Upper lobe of right lung (tissue), 1 donor: ENCODE measurements at places on chromosomes 1 and 21. TPM values are rescaled to one million over a fixed set of nuclear protein-coding genes. Genes with fewer than 3 reads are reported as not detected.

DNA sequence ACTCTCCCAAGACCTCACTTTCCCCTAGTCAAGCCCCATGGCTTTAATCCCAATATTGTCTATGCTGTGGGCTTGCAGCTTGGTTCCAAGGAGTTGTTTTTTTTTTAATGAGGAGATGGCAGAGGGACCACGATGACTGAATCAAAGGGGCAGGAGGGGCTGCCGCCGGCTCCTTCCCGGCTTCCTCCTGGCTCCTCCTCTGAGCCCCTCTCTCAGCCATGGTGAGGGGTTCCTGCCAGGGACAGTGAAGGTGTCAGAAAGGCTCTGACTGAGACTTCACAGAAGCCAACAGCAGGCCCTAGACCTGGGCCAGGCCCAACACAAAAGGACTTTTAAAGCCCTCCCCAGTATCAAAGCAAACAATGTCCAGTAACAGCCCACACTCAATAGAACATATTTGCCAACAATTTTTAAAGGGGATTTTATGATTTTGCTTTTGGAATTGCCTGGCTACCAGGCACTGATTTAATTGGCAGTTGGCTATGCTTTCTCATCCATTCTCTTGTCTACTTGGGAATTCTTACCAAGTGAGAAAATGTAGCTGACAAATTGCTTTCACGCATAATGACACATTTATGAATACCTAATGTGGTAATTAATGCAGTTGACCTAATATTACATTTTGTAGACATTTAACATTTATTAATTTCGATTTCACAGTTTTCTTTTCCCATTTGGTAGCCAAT lies 54.2 kb downstream of the FBXO2 start:
- H3K27ac ChIP-seq, result no peak overlapping the region
- H3K4me1 ChIP-seq, result no peaks in the 10 kb centered on the region
- H3K4me3 ChIP-seq, result no peak overlapping the region
- H3K36me3 ChIP-seq, result no peaks in the 10 kb centered on the region
- H3K27me3 ChIP-seq, result peaks cover 4% of the 10 kb centered on the region
- DNase-seq, result no peak

GRCh38 chr1:28078262-28078661 lies 10.1 kb downstream of the EYA3 start:
- H3K4me3 ChIP-seq, result no peak overlapping the region
- peak overlapping the region; percentile 39 for H3K27ac ChIP-seq
- peaks cover 17% of the 10 kb centered on the region for H3K36me3 ChIP-seq
- H3K4me1 ChIP-seq, result peaks cover 13% of the 10 kb centered on the region

- no peak for DNase-seq
- no peaks in the 10 kb centered on the region for H3K4me1 ChIP-seq
- no peak overlapping the region for H3K27ac ChIP-seq
- no peaks in the 10 kb centered on the region for H3K36me3 ChIP-seq
- no peak overlapping the region for H3K4me3 ChIP-seq
Observed at GRCh38 chr21:35314857-35315582, 265.9 kb upstream of the RUNX1 start.

- H3K4me3 ChIP-seq, result no peak overlapping the region
- no peaks in the 10 kb centered on the region for H3K27me3 ChIP-seq
- no peaks in the 10 kb centered on the region for H3K36me3 ChIP-seq
Observed at GRCh38 chr1:151723726-151724370, 2.5 kb downstream of the RIIAD1 start.

The CAPN8 gene
- 83.5 TPM for total RNA-seq

DNA sequence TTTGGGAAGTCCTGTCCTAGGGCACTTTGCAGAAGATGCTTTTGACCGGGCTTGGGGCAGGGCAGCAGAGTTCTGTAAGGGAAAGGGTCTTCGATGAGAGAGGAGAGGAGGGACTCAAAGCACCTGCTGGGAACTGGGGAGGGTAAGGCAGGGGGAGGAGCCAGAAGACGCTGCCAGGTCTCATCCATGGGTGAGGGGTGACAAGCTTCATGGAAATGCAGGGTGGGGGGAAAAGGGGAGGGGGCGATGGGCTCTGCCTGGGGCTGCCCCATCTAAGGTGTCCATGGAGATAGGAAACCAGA lies 20.9 kb upstream of the C2CD2 start:
- no peak overlapping the region for H3K27ac ChIP-seq
- H3K4me1 ChIP-seq, result peaks cover 6% of the 10 kb centered on the region
- H3K4me3 ChIP-seq, result no peak overlapping the region

- no peaks in the 10 kb centered on the region for H3K27me3 ChIP-seq
- DNase-seq, result no peak
- no peaks in the 10 kb centered on the region for H3K4me1 ChIP-seq
Observed at GRCh38 chr1:199172171-199173124, 533.6 kb downstream of the PTPRC start.

DNA sequence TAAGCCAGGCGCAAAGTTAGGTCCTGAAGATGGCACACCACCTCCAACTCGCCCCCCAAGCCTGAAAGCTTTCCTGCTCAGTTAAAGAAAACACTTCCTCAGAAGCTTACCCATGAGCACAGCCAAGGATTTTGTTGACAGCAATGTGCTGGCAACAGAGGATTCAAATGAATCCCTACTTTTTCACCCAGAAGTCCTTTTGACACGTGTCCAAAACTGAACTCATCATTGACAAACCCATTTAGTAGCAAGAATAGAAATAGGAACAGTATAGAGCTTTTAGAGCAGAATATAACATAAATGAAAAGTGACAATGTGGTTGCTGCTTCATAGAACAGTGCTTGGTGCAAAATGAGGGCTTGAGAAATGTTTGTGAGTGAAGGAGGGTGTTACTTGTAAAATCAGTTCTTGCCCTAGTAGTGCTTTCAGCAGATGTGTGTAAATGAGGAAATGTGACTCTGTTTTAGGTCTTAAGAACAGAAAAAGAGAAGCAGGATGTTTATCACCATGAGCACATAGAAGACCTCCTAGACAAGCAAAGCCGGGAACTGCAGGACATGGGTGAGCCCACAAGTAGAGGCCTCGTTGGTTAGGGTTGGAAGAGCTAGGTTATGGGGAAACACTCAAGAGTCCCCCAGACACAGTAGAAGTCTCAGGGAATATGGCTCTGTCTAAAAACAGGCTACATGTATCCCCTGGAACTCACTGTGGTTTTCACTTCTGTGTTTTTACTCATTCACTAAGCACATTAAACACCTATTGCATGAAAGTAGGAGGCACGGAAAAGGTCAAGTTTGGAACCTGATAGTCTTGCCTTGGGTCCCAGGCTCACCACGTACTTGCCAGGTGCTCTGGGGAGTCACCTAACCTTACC lies 48.6 kb upstream of the TMEM125 start:
- H3K27me3 ChIP-seq, result no peaks in the 10 kb centered on the region
- H3K4me1 ChIP-seq, result no peaks in the 10 kb centered on the region
- no peaks in the 10 kb centered on the region for H3K36me3 ChIP-seq
- no peak overlapping the region for H3K4me3 ChIP-seq
- no peak overlapping the region for H3K27ac ChIP-seq

DNA sequence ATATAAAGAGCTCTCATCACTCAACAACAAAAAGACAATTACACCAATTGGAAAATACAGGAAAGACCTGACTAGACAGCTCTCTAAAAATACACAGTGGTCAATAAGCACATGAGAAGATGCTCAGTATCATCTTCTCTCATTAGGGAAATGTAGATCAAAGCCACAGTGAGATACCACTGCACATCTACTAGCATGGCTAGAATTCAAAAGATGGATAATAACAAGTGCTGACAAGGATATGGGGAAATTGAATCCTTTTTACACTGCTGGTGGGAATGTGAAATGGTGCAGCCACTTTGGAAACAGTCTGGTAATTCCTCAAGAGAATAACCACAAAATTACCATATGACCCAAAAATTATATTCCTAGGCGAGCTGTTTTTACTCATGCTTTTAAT lies 9.4 kb downstream of the ACOT7 start:
- H3K27me3 ChIP-seq, result no peaks in the 10 kb centered on the region
- no peak overlapping the region for H3K4me3 ChIP-seq
- peaks cover 4% of the 10 kb centered on the region for H3K4me1 ChIP-seq
- H3K36me3 ChIP-seq, result no peaks in the 10 kb centered on the region
- H3K27ac ChIP-seq, result no peak overlapping the region
- DNase-seq, result no peak

The B3GALT2 gene
- 6.8 TPM for total RNA-seq

DNA sequence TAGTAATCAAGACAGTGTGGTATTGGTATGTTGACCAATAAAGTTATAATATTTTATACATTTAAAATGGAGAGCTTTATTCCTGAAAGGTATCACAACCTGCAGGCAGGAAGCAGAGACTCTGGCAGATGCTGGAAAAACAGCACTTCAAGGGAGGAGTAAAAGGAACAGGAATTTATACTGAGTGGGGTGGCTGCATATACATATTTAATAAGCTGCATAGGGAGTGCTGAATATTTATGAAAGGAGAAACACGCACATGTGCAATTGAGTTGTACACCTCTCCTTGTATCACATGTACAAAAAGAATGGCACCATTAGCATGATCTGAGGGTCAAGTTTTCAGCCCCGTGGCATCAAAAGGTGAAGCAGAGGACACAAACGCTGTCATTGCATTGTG lies 104.9 kb upstream of the PAXBP1 start:
- no peaks in the 10 kb centered on the region for H3K36me3 ChIP-seq
- no peak overlapping the region for H3K27ac ChIP-seq
- no peak for DNase-seq
- no peaks in the 10 kb centered on the region for H3K27me3 ChIP-seq
- no peaks in the 10 kb centered on the region for H3K4me1 ChIP-seq
- H3K4me3 ChIP-seq, result no peak overlapping the region
